ENCODE measurements at places on chromosomes 13 and 19.

- no peak for DNase-seq
Observed at GRCh38 chr19:16088351-16089009, 12.2 kb downstream of the TPM4 start.

- no peak for DNase-seq
Observed at GRCh38 chr13:46612267-46612666, 59.3 kb downstream of the LRCH1 start.

GRCh38 chr19:16266586-16266942 is 58.1 kb upstream of the KLF2 start:
- DNase-seq, result no peak

GRCh38 chr13:40341096-40341471 is 325.4 kb downstream of the FOXO1 start:
- no peak for DNase-seq

All from NCI-H1417 treated with DMSO at 0.1 percent for 48 hours (cell line).